ENCODE measurements at places on chromosomes 2 and 18.

DNA sequence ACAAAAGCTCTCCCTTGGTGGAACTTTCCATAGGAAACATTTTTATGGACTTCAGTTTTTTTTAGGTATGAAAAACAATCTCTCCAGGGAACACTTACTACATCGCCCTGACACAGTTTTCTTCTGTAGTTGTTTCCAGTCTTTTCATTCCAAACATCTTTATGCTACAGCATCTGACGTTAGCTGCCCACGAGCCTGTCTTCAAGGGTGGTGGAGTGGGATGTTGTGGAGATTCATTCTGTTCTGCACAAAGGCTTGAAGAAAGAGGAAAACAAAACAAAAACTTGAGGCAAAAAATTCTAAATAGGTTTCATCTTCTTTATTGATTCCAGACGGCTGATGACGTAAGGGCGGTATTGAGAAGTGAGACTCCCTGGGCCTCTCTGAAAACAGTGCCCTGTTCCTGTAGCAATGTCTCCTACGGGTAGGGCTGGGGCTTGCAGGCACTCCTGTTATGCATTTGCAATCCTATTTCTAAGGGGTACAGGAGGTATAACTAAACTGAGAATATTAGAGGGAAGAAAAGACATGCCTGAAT, 375.0 kb downstream of the RNF144A start:
- no peak for DNase-seq

GRCh38 chr2:236517251-236518031, 52.2 kb upstream of the ACKR3 start:
- DNase-seq = no peak

DNA sequence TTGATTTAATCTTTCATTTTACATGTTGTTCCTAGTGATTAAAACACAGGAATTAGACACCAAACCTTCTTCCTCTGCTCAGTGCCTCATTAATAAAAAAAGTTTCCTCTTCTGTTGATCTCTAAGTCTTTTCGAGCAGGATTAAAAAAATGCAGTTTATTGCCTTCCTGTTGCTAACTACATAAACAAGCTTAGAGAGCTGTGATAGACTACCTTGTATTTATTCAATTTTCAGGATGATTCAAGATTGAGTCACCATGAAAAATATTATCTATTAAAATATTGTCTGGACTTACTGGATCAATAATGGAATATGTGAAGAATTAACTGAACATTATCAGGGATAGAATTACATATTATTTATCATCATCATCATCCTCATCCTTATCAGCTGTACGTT, 1089.6 kb upstream of the CNTNAP5 start:
- no peak for DNase-seq

- no peak for DNase-seq
Measured at GRCh38 chr2:215601990-215602721, 166.3 kb upstream of the FN1 start.

GRCh38 chr2:213627054-213627710, 342.9 kb downstream of the SPAG16 start:
- DNase-seq = no peak
